NCI-H1930 (cell line): ENCODE measurements at places on chromosomes 2 and 18.

GRCh38 chr2:191247381-191248057 lies 2.3 kb downstream of the MYO1B start:
- DNase-seq: no peak

- no peak for DNase-seq
Measured at GRCh38 chr2:189440644-189440946, 679 bp upstream of the WDR75 start.

DNA sequence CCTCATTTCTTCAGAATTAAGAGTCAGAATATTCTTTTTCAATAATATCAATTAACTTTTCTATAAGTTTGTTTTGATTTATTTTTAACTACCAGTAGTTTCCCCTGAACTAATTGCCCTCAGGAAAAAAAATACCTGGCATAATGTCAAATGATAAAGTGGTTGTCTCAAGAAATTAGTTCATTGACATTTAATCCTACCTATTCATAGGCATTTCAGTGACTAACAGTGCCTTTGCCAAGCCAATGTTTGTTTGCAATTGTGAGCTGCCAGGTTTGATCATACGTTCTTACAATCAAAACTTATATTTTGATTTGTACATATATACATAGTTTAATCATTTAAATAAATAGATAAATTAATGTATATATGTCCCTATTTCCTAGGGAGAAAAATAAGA lies 267.3 kb upstream of the MC4R start:
- no peak for DNase-seq

GRCh38 chr18:59387687-59388565 lies 28.9 kb upstream of the LMAN1 start:
- no peak for DNase-seq

GRCh38 chr18:78765637-78766281 lies 213.9 kb upstream of the SALL3 start:
- no peak for DNase-seq

- no peak for DNase-seq
Measured at GRCh38 chr18:50453732-50454131, 78.9 kb downstream of the SKA1 start.

DNA sequence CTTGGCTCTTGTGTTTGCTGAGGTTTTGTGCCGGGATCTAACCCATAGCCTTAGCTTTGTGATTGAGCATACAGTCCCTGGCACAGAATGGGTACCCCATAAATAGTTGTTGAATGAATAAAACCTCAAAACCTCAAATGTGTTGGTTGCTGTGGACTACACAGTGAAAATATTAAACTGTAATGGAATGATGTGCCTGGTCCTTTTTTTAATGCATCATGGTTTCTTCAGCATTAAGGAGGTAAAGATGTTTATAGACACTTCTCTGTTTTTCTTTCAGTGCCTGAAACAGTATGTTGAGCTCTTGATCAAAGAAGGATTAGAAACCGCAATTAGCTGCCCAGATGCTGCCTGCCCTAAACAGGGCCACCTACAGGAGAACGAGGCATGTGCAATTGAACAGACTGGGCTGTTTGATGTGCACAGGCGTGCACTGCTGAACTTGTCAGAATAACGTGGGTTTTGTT lies 97.0 kb downstream of the RNF144A start:
- peak; percentile 31 for DNase-seq

DNA sequence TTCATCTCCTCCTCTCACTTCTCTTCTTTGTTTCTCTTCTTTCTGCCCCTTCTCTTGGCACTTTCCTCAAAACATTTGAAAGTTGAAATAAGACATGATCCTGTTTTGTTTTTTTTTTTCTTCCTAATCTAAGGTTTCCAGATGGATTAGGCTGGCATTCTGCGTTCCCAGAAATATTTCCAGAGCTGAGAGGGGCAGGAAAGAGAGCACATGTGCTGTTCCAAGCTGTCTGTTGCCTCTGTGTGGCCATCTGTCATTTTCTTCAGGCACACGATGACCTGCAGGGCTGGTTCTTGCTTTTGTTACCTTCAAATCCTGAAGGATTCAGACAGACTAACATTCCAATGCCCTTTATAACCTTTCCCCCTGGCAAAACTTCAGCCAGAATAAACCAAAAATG lies 142.9 kb downstream of the RNF144A start:
- DNase-seq: no peak

DNA sequence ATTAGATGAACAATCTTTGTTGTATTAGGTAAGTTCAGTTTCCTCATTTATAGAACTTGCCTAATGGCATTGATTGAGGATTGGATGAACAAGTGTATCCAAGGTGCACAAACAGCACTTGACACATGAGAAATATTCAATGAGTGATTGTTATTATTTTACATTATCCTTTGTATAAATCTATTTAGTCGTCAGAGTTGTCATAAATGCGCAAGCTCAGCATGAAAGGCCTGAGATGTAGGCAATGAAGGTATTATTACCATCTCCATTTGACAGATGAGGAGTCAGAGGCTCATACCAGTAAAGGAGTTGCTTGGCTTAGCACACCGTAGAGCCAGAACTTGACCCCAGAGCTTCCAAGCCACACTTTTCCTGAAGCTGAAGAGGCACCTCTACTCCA lies 291.4 kb downstream of the C1D start:
- DNase-seq: no peak

DNA sequence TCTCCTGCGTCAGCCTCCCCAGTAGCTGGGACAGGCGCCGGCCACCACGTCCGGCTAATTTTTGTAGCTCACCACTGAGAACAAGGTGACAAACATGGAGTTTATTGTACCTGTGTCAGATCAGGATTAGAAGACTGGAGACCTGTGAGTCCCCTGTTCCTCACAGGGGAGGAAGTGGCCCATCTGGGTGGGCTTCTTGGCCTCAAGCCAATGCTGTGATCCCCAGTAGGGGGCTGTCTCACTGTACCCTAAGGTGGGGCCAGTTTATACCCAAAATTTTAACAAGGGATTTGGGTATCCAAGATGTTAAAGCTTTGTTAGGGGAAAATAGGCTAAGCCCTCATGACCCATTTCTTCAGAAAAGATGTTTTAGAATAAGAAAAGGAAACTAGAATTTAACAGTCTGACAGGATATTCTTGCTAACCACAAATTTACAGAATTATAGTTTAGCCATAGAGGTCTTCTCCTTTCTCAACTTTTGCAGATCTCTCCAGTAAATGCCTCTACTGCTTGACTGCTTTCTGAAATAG lies 16.3 kb downstream of the PCBP1 start:
- no peak for DNase-seq

DNA sequence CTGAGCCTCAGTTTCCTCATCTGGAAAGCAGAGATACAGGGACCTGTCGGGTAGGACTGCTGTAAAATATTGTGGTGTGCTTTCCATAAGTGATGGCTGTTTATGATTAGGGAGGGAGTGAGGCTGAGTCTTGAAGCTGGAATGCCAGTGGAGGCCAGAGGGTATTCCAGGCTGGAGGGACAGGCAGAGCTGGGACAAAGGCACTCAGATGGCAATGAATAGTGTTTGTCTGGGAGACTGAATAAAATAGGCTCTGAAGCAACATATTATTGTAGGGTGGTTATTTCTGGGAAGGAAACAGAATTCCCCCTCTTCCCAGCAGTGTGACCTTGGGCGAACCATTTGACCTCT lies 120.7 kb downstream of the INHBB start:
- DNase-seq: no peak

DNA sequence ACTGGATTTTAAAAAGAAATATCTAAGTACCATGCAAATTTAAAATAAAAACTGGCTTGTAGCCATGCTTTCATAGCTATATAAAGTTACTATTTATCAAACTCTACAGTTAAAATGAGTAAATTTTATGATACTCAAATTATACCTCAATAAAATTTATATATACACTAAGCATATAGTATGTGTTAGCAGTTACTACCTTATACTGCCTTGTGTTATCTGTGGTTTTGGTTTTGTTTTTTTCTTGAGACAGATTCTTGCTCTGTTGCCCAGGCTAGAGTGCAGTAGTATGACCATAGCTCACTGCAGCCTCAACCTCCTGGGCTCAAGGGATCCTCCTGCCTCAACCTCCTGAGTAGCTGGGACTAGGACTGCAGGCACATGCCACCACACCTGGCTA lies 342.1 kb downstream of the KIAA1328 start:
- no peak for DNase-seq

DNA sequence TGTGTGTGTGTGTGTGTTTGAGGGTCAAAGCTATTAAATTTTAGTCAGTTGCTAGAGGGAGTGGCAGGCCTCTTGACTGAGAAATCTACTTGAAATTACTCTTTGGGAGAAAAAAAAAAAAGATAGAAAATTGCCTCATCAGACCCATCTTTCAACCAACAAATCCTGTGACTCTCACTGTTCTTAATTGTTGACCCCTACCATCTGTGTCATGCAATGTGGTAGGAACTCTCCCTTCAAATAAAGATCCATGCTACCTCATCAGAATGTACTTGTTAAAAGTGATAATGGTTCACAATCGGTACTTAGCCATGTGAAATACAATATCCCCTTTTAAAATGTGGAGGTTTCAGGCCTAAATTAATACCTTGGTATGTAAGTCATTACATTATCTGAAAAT lies 670.8 kb upstream of the FANCL start:
- DNase-seq: no peak

- no peak for DNase-seq
Measured at GRCh38 chr2:45067859-45068570, 58.8 kb upstream of the SIX2 start.

- DNase-seq: no peak
Measured at GRCh38 chr18:48698707-48699106, 159.9 kb downstream of the CTIF start.

- no peak for DNase-seq
Measured at GRCh38 chr2:174675615-174676014, 78.0 kb upstream of the WIPF1 start.
